Tibial nerve (tissue), 4 donors: ENCODE measurements at places on chromosomes 4 and X. TPM values are rescaled to one million over a fixed set of nuclear protein-coding genes. Genes with fewer than 3 reads are reported as not detected.

DNA sequence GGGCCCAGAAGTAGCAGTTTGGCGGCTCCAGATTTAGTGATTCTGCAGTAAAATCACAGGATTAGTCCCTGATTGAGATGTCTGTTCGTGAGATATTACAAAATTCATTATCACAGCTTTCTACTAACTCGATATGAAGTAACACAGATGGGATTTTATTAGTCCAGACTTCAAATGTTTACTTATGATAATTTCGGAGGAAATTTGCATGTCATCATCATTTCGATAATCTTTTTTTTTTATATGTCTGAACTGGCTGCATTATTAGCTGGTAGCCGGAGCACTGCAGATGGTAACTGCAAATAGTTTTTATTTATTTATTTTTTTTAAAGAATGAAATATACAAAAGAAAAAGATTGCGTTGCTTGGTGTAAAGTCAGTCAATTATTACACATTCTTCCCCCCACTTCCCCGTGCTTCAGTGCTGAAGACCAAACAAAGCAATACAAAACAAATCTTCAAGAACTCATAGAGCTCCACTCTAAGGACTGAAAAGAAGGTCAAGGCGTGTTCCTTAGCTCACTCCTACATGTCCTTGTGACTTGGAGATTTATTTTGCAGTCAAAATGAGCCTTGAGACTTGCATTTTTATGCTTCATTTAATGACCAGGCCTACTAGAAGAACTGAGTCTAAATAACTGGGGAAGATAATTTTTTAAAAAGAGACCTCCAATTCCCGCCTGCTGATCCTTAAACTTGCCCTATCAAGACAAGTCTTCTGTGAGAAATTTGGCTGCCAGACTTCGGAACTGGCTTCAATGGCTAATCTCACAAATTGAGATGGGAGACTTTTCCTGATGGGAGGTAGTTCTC lies 11.7 kb upstream of the PITX2 start:
- H3K4me3 ChIP-seq, result no peak overlapping the region
- peaks cover 27% of the 10 kb centered on the region for H3K4me1 ChIP-seq
- peaks cover 100% of the 10 kb centered on the region for H3K27me3 ChIP-seq
- DNase-seq, result no peak
- no peak overlapping the region for H3K27ac ChIP-seq

- H3K4me1 ChIP-seq, result no peaks in the 10 kb centered on the region
- no peak overlapping the region for H3K4me3 ChIP-seq
- no peaks in the 10 kb centered on the region for H3K36me3 ChIP-seq
- H3K27ac ChIP-seq, result no peak overlapping the region
Measured at GRCh38 chr4:30825008-30825770, 105.0 kb downstream of the PCDH7 start.

GRCh38 chrX:104721854-104722253 lies 155.9 kb downstream of the IL1RAPL2 start:
- H3K36me3 ChIP-seq, result no peaks in the 10 kb centered on the region
- DNase-seq, result no peak
- H3K4me1 ChIP-seq, result no peaks in the 10 kb centered on the region
- no peak overlapping the region for H3K4me3 ChIP-seq
- H3K27ac ChIP-seq, result no peak overlapping the region
- no peaks in the 10 kb centered on the region for H3K27me3 ChIP-seq

GRCh38 chr4:177728361-177729152 lies 286.3 kb upstream of the AGA start:
- H3K4me1 ChIP-seq, result no peaks in the 10 kb centered on the region
- H3K27ac ChIP-seq, result no peak overlapping the region

- H3K27ac ChIP-seq, result no peak overlapping the region
- no peak overlapping the region for H3K4me3 ChIP-seq
- no peak for DNase-seq
- no peaks in the 10 kb centered on the region for H3K4me1 ChIP-seq
Measured at GRCh38 chrX:53644751-53645150, 41.8 kb downstream of the HUWE1 start.

DNA sequence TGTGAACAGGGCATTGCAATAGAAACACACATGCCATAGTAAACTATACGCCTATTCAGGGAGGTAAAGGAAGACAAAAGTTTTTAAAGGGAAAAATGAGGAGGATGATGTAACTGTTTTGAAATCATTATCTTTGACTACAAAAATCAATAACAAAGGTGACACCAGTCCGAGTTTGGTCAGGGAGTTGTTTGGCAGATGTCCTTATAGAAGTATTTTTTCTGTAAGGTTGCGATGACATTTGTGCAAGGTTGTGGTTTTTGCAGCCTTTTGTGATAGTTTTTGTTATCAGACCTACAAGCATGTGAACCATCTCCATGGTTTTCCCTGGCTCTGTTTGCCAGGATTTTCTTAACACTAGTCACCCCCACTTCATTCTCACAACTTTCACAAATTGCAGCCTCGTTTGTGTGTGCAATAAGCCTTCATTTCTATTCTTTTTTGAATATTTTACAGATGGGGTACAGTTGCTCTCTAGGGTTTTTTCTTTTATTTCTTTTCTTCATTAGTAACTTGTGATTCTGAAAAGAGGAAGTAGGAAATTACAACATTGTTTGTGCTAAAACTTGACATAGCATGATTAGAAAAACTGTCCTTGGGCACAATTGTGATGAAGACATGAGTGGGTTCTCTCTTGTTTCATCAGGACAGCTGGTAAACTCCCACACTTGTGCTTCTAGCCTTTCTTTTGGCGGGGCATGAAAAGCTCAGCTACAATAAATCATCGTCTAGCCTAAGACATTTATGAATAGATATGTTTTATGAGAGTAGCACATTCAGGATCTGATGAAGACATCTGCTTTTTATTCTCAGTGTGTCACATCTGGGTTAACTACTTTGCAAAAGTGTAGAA lies 60.2 kb upstream of the PNPLA4 start:
- no peak for DNase-seq
- no peak overlapping the region for H3K4me3 ChIP-seq
- H3K27me3 ChIP-seq, result no peaks in the 10 kb centered on the region
- H3K27ac ChIP-seq, result no peak overlapping the region
- H3K4me1 ChIP-seq, result no peaks in the 10 kb centered on the region

DNA sequence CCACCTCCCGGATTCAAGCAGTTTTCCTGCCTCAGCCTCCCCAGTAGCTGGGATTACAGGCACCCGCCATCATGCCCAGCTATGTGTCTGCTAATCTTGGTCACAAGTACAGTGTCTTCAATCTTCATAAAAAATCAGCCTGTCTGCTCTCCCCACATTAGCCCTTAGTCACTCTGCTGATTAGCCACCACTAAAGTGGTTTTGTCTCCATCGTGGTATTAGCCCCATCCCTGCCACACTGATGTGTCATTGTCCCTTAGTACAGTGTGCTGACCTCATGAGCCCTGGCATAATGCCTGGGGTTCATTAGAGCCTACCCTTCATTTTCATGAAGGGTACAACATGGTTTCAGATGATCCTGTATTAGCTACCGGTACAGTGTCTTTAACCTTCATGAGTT lies 49.9 kb downstream of the ZNF157 start:
- no peak overlapping the region for H3K27ac ChIP-seq
- DNase-seq, result no peak
- H3K4me1 ChIP-seq, result no peaks in the 10 kb centered on the region

DNA sequence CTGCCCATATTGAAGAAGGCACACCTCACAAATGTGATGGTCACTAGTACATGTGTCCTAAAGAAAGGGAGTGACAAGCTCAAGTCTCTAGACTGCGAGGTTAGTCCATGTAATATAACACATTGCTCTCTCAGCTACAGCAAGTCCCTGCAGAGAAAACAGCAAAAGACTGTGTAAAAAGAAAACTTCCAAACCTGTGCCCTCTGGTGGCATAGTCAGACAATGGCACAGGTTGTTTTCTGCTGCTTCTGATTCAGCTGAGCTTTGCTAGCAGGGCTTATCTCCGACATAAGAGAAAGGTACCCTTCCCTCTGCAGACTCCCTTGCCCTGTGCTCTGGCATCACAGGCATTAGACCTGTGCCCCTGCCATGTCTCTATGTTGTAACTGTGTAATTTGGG lies 1.4 kb upstream of the SERPINA7 start:
- DNase-seq, result no peak
- H3K27me3 ChIP-seq, result no peaks in the 10 kb centered on the region
- no peaks in the 10 kb centered on the region for H3K36me3 ChIP-seq
- H3K4me1 ChIP-seq, result no peaks in the 10 kb centered on the region

Gene CLDN22
- total RNA-seq, result not detected

Gene RHOXF2
- total RNA-seq, result not detected

Gene TRO
- 21.0 TPM for total RNA-seq

Gene APEX2
- total RNA-seq, result 24.5 TPM

Gene YIPF7
- not detected for total RNA-seq
